ENCODE measurements at places on chromosomes 7 and 10.
A peak's percentile ranks its signal among the peaks of the same experiment; 100 is the strongest.

GRCh38 chr7:26515314-26515842, 223.7 kb downstream of the SNX10 start:
- no peaks in the 10 kb centered on the region for H3K36me3 ChIP-seq
- no peak overlapping the region for H3K27ac ChIP-seq
- DNase-seq = no peak
- H3K4me3 ChIP-seq = no peak overlapping the region
- H3K27me3 ChIP-seq = peaks cover 14% of the 10 kb centered on the region
- no peaks in the 10 kb centered on the region for H3K4me1 ChIP-seq

- H3K27me3 ChIP-seq = no peaks in the 10 kb centered on the region
- H3K4me3 ChIP-seq = no peak overlapping the region
- H3K27ac ChIP-seq = no peak overlapping the region
- no peaks in the 10 kb centered on the region for H3K36me3 ChIP-seq
- H3K4me1 ChIP-seq = peaks cover 26% of the 10 kb centered on the region
Observed at GRCh38 chr10:50615658-50616057, 8.1 kb downstream of the SGMS1 start.

- DNase-seq = no peak
- H3K27me3 ChIP-seq = no peaks in the 10 kb centered on the region
- H3K4me3 ChIP-seq = no peak overlapping the region
- H3K36me3 ChIP-seq = no peaks in the 10 kb centered on the region
- H3K4me1 ChIP-seq = no peaks in the 10 kb centered on the region
Observed at GRCh38 chr10:109966961-109967738, 40.6 kb upstream of the ADD3 start.

GRCh38 chr10:90589825-90590224, 268.0 kb downstream of the HTR7 start:
- H3K4me3 ChIP-seq = no peak overlapping the region
- no peaks in the 10 kb centered on the region for H3K36me3 ChIP-seq
- no peak for DNase-seq
- H3K4me1 ChIP-seq = no peaks in the 10 kb centered on the region

- H3K4me3 ChIP-seq = no peak overlapping the region
- no peaks in the 10 kb centered on the region for H3K4me1 ChIP-seq
- H3K27me3 ChIP-seq = no peaks in the 10 kb centered on the region
Observed at GRCh38 chr7:133888061-133888930, 238.8 kb upstream of the LRGUK start.

DNA sequence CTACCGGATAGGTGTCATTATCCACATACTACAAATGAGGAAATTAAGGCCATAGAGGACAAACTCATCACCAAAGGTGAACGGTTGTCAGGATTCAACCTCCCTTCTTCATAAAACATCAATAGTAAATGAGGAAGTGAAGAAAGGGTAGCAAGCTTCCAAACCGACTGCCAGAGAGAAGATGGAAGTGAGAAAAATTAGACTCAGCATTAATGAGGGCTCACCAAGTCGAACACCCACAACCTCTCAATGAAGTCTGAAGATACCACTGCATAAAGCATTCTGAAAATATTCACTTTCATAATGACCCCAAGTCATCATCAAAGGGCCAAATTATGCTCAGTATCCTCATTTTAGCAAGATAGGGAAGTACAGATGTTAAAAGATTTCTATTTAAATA, 29.6 kb downstream of the ABCB4 start:
- no peak for DNase-seq

- no peaks in the 10 kb centered on the region for H3K27me3 ChIP-seq
- H3K36me3 ChIP-seq = no peaks in the 10 kb centered on the region
- H3K4me3 ChIP-seq = no peak overlapping the region
- DNase-seq = no peak
Observed at GRCh38 chr7:51274001-51274400, 42.6 kb downstream of the COBL start.

DNA sequence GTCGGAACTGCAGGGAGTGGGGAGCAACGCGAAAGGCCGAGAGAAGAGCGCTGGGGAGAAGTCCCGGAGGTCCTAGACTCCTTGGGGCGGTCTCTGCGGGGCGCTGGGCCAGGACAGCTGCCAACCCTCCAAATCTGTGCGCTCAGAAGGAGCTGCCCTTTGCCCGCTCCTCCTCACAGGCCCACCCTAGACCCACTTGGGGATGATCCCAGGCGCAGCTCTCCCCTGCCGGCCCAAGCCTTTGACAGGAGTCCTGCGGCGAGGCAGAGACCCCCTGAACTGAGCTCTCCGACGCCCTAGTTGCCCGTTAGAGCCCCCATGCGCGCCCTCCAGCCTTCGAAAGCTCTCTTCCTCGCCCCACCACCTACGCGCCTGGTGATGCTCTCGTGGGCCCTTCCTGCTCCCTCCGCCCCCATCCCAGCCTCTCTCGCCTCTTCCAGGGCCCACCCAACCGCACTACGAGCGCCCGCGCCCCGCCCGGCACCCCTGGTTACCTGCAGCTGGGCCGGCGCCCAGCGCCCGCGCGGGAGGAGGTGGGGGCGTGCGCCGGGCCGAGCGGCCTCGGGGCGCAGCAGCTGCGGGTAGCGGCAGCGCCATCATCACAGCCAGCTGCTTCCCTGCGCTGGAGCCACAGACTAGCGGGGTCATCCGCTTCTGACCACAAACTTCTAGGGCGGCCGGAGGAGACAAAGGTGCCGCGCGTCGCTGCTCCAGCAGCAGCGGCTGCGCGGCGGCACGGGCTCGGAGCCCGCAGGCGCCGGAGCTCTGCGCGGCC, 353.4 kb downstream of the DNAJB6 start:
- H3K4me1 ChIP-seq = peaks cover 12% of the 10 kb centered on the region
- H3K36me3 ChIP-seq = no peaks in the 10 kb centered on the region
- no peak overlapping the region for H3K27ac ChIP-seq
- no peak for DNase-seq
- peak overlapping the region; percentile 49 for H3K4me3 ChIP-seq
- peaks cover 6% of the 10 kb centered on the region for H3K27me3 ChIP-seq

- no peak overlapping the region for H3K4me3 ChIP-seq
- H3K27ac ChIP-seq = no peak overlapping the region
- H3K36me3 ChIP-seq = no peaks in the 10 kb centered on the region
- DNase-seq = no peak
- H3K27me3 ChIP-seq = no peaks in the 10 kb centered on the region
Observed at GRCh38 chr10:109993551-109994330, 14.0 kb upstream of the ADD3 start.

GRCh38 chr7:41661596-41661995, 41.3 kb downstream of the INHBA start:
- no peak overlapping the region for H3K27ac ChIP-seq
- no peaks in the 10 kb centered on the region for H3K36me3 ChIP-seq
- no peak for DNase-seq
- no peaks in the 10 kb centered on the region for H3K4me1 ChIP-seq
- no peak overlapping the region for H3K4me3 ChIP-seq
- no peaks in the 10 kb centered on the region for H3K27me3 ChIP-seq

DNA sequence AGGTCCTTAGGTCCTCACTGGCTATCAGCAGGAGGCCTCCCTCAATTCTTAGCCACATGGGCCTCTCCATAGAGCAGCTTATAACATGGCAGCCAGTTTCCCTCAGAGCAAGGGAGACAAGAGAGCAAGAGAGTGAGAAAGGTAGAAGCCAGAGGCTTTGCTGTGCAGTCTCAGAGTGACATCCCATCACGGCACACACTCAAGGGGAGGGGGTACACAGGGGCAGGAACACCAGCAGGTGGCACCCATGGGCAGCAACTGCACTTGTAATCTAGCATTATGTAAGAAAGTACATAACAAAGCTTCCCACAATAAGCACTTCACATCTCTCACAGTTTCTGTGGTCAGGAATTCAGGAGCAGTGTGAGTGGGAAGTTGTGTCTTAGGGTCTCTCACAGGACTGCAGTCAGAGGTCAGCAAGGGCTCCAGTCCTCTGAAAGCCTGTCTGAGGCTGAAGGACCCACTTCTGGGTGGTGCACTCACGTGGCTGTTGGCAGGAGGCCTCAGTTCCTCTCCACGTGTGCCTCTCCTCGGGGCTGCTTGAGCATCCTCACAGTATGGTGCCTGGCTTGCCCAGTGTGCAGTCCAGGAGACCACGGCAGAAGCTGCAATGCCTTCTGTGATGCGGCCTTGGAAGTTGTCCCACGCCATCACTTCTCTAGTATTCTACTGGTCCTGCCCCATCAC, 159.4 kb downstream of the OAT start:
- no peak for DNase-seq
- no peaks in the 10 kb centered on the region for H3K36me3 ChIP-seq
- no peak overlapping the region for H3K4me3 ChIP-seq
- no peaks in the 10 kb centered on the region for H3K27me3 ChIP-seq

DNA sequence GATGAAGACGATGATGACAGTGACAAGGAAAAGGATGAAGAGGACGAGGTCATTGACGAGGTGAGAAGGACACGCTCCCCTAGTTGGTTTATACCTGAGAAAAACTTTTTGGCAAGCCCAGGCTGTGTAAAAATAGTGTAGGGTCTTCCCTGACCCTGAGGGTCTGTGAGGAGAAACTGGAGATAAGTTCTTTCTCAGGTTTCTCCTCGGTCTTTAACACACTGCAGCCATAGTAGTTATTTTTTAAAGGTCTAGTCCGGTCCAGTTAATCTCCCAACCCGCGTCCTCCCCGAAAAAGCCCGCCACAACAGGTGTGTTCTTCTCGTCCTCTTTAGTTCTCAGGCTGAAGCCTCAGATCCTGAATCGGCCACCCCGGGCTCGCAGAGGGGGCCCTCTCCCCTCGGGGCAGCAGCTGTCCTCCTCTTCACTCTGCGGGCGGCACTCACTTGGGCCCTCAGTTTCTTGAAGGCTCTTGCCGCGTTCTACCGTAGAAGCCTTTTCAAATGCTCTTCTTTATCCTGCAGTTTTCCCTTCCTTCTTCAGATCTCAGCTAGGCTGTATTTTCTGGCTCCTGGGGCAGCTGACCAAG, 411 bp downstream of the BCCIP start:
- H3K4me3 ChIP-seq = peak overlapping the region; percentile 94
- H3K27me3 ChIP-seq = no peaks in the 10 kb centered on the region
- peaks cover 2% of the 10 kb centered on the region for H3K36me3 ChIP-seq

GRCh38 chr7:44244282-44244681, 43.5 kb downstream of the YKT6 start:
- DNase-seq = peak; percentile 36
- H3K27ac ChIP-seq = no peak overlapping the region
- no peaks in the 10 kb centered on the region for H3K36me3 ChIP-seq

DNA sequence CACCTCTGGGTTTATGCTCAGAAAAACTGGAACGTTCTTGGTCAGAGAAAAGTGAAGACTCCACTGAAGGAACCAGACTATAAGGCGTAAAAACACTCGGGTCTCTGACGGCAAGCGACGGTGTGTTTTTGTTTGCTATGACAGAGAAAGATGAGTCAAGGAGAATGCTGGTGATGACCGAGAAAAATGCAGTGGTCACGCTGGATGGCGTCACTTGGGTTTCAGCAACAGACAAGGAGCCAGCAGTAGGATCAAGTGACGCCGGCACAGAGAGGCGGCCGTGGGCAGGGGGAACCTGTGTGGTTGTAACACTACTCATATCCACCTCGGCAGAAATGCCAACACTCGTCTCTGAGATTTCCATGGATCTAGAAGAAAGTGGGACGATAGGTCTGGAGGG, 63.4 kb downstream of the KIAA1549 start:
- H3K27me3 ChIP-seq = no peaks in the 10 kb centered on the region
- H3K4me3 ChIP-seq = no peak overlapping the region
- no peaks in the 10 kb centered on the region for H3K36me3 ChIP-seq
- no peak for DNase-seq

DNA sequence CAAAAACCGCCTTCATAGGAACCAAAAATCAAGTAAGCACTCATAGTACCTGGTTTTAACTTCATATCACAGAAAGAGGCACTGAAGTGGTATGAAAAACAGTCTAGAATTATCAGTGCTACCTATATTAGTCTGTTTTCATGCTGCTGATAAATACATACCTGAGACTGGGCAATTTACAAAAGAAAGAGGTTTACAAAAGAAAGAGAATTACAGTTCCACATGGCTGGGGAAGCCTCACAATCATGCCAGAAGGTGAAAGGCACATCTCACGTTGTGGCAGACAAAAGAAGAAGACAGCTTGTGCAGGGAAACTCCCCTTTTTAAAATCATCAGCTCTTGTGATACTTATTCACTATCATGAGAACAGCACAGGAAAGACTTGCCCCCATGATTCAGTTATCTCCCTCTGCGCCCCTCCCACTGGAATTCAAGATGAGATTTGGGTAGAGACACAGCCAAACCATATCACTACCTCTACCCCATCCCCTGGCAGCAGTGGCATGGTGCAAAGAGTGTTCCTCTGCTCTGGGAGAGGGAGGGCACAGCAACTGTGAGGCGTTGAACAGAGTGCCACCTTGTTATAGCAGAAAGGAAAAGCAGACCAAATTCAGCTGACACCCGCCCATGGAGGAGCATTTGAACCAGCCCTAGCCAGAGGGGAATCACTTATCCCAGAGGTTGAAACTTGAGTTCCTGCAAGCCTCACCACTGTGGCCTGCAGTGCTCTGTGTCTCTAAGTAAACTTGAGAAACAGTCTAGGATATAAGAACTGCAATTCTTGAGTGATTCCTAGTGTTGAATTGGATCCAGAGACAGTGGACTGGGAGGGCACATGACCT, 61.9 kb upstream of the PTPRZ1 start:
- H3K4me3 ChIP-seq = no peak overlapping the region
- no peak overlapping the region for H3K27ac ChIP-seq
- no peaks in the 10 kb centered on the region for H3K4me1 ChIP-seq
- H3K36me3 ChIP-seq = no peaks in the 10 kb centered on the region

- H3K27ac ChIP-seq = peak overlapping the region; percentile 52
- H3K36me3 ChIP-seq = peaks cover 5% of the 10 kb centered on the region
Observed at GRCh38 chr7:131061158-131061557, 266.5 kb upstream of the MKLN1 start.

DNA sequence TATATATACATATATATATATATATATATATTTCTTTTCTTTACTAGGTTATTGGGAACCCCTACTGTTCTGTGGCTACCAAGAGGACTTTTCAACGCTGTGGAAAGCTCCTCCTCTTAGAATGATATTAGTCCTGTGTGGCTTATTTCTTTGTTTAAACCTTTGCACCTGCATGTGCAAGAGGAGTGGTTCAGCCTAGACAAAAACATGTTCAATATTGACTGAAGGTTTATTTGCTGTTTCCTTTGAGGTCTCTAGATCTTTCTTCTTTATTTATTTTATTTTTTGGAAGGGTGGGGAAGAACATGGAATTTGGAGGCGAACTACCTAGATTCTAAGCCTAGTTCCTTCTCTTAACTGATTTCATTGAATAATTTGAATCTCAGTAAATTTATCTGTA, 118.1 kb downstream of the GNAT3 start:
- no peaks in the 10 kb centered on the region for H3K27me3 ChIP-seq
- no peak overlapping the region for H3K4me3 ChIP-seq
- H3K4me1 ChIP-seq = no peaks in the 10 kb centered on the region
- no peak for DNase-seq
- no peaks in the 10 kb centered on the region for H3K36me3 ChIP-seq
- no peak overlapping the region for H3K27ac ChIP-seq

GRCh38 chr7:113936535-113936934, 17.7 kb upstream of the PPP1R3A start:
- no peaks in the 10 kb centered on the region for H3K27me3 ChIP-seq
- no peaks in the 10 kb centered on the region for H3K36me3 ChIP-seq
- DNase-seq = no peak
- H3K4me3 ChIP-seq = no peak overlapping the region
